ENCODE measurements at places on chromosomes 1 and 21.

- no peak for DNase-seq
Observed at GRCh38 chr21:35814858-35815619, 245.3 kb downstream of the SETD4 start.

DNA sequence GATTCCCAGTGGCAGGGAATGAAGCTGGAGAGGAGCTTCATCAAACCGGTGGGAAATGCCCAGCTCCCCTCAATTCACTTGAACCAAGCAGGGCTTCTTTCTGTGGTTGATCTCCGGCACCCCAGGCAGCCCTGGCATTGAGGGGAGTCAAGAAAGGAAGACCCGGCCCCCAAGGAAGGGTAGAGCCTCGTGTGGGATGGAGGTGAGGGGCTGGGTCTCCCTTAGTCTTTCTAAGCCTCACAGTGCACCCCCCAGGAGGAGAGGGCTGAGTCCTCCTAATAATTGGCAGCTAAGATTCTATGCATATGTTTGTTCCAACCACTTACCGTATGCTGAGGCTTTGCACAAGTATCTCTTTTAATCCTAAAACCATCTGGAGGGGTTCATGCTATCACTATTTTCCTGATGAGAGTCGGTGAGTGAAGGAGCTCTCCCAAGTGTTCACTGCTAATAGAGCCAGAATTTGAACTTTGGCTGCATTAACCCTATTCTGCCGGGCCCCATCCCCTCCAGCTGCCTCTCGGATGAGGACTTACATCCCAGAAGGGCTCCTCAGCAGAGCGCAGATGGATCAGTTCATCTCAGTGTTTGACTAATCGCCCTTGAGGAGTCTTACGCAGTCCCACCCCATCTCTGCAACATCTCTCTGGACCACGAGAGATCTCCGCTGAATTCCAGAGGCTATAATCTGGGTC is 33.1 kb upstream of the TMEM51 start:
- no peak for DNase-seq

DNA sequence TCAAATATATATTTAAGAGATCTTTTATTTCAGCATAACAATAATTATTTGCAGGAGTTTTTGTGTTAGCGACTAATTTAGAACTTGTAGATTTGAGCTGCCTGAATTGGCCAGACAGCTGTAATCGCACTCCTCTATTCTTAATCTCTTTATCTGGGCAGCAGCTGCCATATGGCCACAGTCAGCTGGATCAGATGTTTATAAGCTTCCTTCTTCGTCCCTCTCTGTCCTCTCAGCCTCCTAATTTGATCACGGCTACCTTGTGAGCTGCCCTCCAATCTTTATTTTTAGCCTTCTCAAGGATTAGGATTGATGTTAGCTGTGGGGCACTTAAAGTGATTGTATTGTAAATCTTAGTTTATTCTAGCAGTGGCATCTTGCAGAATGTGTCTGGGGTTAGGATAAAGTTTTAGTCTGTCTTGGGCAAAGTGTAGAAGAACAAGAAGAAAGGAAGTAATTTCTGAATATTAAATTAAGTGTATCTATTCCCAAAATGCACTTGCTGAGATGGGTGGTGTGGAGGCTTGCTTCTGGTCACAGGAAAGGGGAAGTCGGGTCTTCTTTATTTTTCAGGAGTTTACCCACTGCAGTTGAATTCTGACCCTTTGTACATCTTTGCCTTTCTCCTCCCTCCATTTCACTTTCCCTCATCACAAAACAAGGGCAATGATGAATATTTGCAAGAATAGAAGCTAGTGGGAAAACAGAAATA is 1.1 kb downstream of the ZBTB18 start:
- DNase-seq: no peak

DNA sequence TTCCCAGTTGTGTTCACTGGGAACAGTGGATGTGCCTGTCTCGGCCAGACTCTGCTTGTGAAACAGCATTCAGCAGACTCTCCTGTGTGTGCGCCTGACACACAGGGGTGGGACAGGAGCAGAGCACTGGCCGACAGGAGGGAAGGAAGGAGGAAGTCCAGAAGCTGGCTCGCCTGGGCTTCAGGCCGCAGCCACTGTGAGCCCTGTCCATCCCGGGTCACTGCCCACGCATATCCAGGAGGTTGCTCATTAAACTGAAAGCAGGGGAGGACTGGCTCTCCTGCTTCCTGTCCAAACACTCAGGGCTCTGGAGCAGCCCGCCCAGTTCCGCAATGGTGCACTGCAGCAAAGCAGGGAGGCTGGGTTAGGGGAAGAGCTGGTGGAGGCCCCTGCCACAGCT is 218.7 kb upstream of the VAMP3 start:
- no peak for DNase-seq

DNA sequence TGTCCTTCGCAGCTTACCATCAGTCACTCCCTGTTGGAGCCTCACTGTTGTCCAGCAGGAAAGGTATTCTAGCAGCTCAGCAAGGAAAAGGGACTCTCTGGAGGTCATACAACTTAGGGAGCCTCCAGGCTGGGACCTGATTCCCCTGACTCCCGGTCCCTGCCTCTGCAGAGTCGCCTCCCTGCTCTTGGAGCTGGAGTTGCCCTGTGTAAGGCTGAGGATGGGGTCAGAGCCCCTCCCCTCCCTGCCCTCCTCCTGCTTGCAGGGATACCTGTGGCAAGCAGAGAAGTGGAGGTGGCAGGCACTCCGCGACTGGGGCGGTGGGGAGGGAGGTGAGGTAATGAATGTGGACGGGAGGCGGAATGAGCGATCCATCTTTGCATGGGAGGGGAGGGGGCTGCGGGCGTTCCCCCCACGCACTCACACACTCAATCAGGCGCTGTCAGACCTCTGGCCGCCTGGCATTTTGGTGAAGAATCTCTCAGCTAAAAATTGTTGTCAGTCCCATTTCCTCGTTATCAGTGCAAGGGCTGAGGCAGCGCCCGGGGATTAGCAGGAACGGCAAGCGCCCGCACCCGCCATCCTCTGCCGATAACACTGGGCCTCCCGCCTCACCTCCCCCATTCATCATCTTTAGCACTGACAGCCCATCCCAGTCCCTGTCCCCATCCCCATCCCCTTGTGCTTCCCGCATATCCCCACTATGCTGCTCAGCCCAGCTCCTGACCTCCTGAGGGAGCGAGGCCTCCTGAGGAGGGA is 64.3 kb downstream of the TMEM53 start:
- DNase-seq: no peak

GRCh38 chr1:70554341-70554740 is 143.3 kb downstream of the CTH start:
- DNase-seq: no peak

- DNase-seq: no peak
Observed at GRCh38 chr1:143699731-143700130, 272.1 kb downstream of the FAM72C start.

DNA sequence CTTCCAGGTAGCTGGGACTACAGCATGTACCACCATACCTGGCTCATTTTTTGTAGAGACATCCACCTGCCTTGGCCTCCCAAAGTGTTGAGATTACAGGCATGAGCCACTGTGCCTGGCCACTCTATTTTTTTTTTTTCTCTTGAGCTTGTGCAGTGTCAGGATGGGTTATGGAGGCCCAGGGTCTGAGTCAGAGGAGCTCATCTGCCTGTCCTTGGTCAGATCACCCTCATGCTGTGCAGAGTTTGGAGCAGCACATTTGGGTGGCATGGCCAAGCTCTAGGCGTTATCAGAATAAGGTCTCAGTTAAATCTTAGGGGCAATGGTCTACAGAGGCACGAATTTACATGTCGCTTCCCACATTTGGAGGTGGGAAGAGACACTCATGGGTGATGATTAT is 16.9 kb downstream of the METTL13 start:
- DNase-seq: no peak

- no peak for DNase-seq
Observed at GRCh38 chr1:202143011-202143767, 1.3 kb downstream of the ARL8A start.

- peak; percentile 82 for DNase-seq
Observed at GRCh38 chr1:42765832-42766740, 742 bp downstream of the P3H1 start.

DNA sequence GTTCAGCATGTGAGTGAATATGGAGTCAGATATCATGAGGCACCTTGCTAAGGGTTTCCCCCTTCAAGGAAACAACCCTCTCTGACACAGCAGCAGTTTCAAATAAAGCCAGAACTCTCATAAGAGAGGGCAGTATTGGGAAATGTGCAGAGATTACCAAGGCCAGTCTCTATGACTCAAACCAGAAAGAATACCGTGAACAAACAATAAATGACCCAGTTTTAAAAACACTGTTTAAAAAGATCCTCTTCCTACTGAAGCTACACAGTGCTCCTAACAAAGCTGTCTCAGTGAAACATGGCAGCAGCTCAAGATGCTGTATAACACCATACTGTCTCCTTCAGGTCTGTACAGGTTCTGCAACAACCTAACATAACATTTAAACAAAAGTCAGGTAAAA is 102.6 kb downstream of the KIAA0319L start:
- no peak for DNase-seq

DNA sequence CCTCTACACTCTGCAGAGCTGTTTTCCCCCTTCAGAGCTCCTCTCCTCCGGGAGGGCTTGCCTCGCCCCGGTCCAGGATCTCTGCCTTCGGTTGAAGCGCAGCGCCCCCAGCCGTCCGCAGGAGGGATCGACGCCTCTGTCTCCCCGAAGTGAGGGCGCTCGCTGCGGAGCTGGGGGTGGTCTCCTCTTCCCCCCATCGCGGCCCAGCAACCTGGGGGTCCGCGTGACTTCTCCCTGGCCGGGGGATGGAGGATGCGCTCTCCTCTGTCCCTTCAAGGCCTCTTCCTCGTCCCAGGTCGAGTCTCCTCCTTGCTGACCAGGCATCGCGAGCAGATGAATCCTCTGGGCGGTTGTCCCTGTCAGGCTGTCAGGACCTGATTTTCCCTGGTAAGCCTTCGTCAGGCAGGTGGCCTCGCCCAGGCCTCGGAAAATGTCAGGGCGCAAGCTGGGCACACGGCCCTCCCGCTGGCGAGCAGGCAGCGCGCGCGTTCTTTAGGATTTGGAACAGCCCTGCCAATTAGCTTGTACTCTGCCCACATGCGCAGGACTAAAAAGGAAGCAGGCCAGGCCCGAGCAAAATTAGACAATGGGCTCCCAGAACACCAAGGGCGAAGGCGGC is 90.5 kb downstream of the EDEM3 start:
- DNase-seq: peak; percentile 86

DNA sequence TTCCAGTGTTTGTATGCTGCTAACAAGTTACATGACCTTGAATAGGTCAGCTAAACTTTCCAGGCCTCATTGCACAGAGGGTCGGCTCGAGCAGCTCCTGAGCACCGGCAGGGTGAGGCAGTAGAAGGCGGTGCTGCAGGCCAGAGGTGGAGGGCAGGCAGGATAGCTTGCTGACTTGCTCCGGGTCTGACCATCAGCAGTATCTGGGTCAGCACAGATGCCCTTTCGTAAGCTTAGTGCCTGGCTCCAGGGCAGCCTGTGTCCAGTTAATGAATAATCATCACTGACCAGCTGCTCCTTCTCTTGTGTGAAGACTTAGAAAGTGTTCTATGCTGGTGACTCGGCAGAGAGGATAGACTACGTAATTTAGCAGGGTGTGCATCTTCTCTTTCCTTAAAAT is 6.9 kb downstream of the MAPKAPK2 start:
- DNase-seq: no peak

DNA sequence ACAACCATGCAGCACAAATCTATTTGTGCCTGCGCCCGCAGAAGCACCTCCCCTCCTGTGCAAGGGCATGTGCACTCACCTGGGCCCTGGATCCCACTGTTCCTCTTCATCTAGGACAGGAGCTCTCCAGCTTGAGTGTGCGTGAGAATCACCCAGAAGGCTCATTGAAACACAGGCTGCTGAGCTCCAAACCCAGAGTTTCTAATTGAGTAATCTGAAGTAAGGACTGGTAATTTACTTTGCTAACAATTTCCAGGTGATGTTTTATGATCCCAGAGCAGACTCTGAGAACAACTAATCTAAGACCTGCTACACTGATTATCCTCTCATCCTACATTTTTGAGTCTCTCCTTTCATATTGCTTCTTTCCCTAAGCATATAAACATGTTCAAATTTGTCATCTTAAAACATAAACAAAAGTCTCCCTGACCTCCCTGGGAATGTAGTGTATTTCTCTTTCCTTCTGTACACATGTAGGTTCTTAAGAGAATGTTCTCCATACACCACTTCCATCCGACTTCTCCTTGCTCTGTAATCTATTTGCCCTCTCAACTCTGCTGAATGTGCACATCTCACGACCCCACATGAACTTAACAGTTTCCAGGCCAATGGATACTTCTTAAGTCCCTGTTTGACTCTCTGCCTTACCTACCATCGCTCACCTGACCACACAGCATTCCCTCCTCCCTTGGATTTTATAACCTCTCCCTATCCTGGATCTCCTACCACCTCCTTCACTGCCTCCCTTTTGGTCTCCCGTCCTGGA is 522.5 kb downstream of the SMYD3 start:
- DNase-seq: no peak

DNA sequence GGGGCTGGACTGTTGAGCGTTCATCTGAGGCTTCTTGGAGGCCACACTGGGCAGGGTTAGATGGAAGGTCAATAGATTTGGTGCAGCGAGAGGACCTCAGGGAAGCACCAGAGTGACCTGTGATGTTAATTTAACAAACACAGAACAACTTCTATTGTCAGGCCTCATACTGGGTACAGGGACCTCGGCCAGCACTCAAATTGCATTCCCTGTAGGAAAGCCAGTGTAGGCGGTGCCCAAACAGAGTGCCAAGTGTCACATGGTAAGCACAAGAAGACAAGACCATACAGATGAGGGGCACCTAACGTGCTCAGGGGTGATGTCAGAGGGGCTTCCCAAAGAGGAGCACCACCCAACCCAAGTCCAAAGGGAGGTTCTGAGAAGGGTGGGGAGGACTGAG is 1.3 kb downstream of the TMEM269 start:
- no peak for DNase-seq

- DNase-seq: no peak
Observed at GRCh38 chr1:66041654-66042053, 249.0 kb downstream of the PDE4B start.

- DNase-seq: no peak
Observed at GRCh38 chr21:17987382-17988101, 168.4 kb upstream of the C21orf91 start.

DNA sequence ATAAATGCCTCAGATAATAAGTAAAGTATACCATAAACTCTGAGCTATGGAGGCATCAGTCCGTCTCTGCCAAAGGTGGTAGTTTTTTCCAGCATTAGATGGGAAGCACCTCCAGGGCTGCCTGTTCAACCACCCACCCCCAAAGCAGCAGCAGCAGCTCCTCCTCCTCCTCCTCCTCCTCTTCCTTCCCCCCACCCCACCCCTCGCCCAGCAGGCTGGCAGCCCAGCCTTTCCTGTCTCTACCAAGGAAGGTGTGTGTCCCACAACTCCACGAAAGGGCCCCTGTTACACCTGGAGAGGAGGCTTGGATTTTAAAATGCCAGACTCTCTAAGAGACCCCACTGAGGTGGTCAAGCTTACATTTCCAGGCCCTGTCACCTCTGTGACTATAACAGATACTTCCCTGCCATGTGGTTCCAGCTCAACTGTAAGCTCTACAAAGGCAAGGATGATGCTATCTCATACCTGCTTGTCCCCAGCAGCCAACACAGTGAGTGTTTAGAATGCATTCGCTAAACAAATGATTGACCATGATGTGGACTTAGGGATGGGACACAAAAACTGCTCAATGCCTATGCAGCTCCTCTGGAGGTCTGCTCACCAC is 76.7 kb downstream of the GFI1 start:
- no peak for DNase-seq

Measured in left hindlimb (tissue), 1 donor.